ENCODE measurements at places on chromosomes 1 and 21.

GRCh38 chr1:205451759-205452164 is 4.1 kb downstream of the BLACAT1 start:
- DNase-seq: no peak

DNA sequence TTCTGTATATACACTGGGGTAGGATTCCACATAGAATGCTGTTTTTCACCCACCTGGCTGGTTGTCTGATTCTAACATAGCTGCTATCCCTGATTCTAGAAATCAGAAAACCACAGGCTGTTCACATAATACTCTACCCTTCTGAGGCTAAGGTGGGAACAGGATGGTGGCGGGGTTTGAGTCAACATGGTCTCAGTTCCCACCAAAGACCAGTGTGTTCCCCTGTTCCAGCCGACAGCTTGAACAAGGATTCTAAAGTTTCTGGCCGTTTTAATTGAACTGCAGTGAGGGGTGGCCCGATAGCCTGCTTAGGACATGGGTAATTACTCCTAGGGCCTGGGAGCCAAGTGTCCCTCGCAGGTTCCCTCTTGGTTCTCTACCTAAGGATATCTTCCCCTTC is 38.4 kb downstream of the PEX14 start:
- DNase-seq: no peak

DNA sequence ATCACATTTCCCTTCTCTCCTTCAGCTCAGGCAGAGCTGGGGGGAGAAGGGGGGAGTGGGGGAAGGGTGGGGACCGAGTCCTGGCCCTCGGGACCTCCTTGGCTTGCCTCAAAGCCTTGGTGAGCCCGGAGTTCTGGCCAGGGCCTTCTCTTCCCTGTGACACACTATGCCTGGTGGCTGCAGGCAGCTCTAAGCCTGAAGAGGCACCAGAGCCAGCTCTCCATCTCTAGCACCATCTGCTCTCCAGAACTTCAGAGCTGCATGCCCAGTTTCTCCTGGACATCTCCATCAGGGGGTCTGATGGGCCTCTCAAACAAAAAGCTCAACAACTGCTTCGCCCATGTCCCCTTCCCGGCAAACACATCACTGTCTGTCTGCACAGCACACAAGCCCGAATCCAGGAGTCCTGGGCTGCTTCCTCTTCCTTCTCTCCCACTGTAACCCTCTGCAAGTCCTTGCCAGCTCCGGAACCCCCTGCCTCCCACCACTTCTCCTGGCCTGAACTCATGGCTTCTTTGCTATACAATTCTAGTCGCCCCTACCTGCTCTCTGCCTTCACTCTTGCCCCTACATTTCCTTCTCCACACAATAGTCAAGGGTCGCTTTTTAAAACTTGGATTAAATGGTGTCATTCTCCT is 26.5 kb downstream of the KIAA1614 start:
- no peak for DNase-seq

- DNase-seq: no peak
Observed at GRCh38 chr1:46352363-46352762, 11.8 kb downstream of the NSUN4 start.

- DNase-seq: no peak
Observed at GRCh38 chr1:233233508-233234040, 62.0 kb downstream of the PCNX2 start.
